ENCODE measurements at places on chromosomes 1 and 21.

DNA sequence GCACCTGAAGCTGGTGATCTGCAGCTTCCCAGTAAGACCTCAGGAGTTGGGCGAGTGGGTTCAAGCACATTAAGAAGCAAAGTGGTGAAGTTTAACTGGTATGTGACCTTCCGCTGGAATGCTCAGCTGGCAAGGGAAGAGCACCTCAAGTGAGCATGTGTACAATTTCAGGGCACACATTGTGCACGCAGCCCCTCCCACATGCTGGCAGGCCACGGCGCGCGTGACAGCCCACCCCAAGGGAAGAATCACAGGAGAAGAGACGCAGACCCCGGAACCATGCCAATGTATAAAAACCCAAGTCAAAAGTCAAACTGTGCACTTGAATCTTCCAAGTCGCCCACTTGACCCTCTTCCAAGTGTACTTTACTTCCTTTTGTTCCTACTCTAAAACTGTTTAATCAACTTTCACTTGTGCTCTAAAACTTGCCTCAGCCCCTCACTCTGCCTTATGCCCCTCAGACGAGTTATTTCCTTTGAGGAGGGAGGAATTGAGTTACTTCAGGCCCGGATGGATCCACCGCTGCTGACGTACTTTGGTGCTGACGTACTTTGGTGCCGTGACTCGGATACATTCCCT, 20.0 kb downstream of the LRRC3 start:
- no peak for DNase-seq

DNA sequence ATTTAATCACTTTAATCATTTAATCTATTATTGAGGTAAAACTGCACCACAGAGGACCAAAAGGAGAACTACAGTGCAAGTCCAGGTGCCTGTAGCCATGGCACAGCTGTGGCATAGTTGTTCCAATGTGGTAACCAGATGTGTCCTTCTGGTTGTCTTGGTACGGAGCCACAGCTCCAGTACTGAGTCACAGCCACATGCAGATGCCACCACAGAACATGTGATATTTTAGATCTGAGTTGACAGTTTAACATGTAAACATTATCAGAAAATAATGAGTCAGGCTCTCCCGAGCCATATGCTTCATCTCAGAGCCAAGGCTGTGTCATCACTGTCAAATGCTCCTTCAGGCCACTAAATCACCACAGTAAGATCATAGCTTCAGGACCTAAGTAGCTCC, 56.4 kb upstream of the RGS7 start:
- no peak for DNase-seq

DNA sequence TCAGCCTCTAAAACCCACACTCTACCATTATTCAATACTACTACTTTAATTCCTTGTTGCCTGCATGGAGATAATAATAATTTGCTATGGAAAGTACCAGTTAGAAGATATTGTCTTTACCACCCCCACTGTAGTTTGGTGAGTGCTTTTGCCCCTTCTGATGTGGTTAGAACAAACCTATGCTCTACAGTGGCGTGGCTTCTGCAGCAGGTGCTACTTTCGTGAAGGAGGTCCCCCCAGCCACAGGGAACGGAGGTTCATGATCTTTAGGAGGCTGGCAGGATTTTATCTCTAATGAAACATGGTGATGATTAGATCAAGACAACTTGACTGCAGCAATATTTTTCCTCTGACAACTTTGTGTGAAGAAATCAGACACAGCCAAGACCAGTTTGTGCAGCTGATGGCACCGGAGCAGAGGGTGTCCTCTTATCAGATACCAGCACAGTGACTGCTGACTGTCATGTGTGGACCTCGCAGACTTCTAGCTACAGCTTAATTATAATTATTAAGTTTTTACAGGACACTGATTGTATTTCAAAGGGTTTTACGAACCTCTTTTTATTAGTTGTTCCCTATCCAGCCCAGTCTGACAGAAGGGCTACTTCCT, 10.7 kb upstream of the TCHH start:
- DNase-seq, result no peak

GRCh38 chr1:152739841-152740240, 18.0 kb upstream of the KPRP start:
- no peak for DNase-seq

DNA sequence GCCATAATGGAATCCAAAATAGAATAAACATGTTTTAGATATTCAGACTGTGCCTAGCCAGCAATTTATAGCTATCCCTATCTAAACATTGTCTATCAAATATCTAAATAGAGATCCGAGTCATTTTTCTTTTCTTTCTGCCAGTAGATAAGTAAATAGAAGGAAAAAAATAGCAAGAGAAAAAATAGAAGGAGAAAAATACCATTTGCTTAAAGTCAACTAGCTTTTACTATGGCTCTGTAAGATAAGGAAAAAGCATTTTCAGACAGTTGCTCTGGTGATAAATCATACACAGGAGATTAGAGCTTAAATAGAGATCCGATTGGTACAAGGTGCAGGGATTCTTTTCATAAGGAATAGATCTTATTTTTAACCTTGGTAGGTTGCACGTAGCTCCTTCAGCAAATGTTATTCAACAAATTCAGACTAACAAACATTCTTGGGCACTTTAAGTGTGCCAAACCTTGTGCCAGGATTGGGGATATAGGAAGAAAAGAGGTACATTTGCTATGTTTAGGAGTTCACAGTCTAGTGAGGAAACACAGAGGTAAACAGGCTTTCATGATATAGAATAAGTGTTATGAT, 70.1 kb upstream of the CCDC190 start:
- DNase-seq, result no peak

DNA sequence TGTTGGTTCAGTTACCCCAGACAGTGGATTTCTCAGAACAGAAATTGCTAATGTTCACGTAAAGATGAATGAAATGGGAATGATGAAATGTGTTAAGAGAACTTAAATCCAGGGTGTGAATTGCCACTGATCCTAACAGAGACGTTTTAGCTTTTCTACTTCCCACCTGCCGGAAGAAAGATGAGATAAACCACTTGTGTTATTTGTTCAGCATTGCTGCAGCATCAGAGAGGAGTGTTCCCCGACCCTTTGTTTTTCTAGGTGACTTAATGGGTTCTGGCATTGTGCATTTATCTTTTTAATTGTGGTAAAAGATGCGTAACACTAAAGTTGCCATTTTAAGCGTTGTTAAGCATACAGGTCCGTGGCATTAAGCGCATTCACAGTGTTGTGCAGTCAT, 122.3 kb downstream of the GALNT2 start:
- DNase-seq, result no peak

GRCh38 chr1:244450597-244451538, 841 bp downstream of the ADSS2 start:
- DNase-seq, result peak; percentile 24

GRCh38 chr1:204224655-204225054, 10.9 kb upstream of the GOLT1A start:
- no peak for DNase-seq

- DNase-seq, result no peak
Measured at GRCh38 chr1:183370399-183371058, 47.7 kb downstream of the NMNAT2 start.

DNA sequence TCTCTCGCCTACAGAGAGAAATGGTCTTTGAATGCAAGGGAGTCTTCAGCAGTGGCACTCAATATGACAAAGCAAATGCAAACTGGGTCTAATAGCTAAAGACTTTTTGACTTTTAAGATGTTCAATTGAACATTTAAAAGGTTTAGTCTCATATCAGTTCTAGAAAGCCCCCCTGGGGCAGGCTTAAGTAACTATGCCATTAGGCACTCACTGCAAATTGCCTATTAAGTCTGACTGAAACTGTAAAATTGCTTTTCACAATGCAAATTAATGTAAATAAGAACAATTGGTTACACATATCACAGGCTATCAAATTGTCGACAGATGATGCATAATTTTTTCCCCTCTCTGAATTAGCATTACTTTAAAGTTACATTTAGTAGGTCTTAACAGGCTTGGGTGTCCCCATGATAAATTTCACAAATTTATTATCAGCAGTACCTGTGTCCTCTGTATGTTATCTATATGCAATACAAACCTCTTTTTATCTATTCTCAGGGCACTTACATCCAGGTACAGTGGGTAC, 329.1 kb downstream of the LRRIQ3 start:
- no peak for DNase-seq

- DNase-seq, result no peak
Measured at GRCh38 chr1:55650444-55650843, 435.3 kb upstream of the USP24 start.

DNA sequence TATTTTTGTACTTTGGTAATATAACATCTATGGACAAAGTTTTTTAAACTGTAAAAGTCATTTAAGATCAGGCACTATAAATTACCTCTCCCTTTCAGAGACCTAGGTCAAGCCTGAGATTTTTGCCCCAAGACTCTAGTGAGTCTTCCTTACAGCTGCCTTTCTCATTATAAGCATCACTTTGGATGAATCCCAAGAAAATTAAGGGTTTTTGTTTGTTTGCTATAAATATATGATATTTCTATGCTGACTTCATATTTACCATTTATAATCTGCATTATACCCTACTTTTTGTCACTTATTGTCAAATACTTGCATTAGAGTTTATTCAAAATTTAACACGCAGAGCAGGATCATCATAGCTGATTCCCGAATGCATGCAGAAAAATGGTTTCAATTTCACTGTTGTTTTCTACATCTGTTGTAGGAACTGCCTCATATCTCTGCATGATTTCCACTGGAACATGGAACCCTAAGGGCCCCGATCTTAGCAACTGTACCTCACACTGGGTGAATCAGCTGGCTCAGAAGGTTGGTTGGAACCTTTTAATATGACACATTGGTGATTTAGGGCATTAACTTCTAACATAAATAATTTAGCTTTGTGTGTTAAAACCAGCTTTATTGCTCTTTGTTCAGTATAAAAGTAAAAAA, 150.0 kb downstream of the ADGRL2 start:
- DNase-seq, result peak; percentile 67

GRCh38 chr1:235838021-235838420, 28.7 kb downstream of the LYST start:
- no peak for DNase-seq

DNA sequence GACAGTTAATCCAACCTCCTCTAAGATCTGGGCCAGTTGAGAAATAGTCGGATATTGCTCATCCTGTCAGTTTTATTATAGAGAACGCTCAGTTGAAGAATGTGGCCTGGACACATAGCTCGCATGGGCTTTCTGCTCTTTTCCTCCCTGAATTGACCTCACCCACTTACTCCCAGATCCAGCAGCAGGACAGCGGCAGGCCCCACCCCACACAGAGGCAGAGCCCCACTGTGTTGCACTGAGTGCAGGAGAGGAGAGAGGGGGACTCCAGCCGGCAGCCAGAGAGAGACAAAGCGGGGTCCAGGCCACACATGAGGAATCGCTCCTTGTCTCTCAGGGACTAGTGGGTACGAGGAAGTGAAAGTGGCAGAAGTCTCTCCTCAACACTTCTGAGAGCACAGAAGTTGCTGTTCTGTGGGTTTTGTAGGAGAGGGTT, 78.6 kb downstream of the LAMC1 start:
- no peak for DNase-seq

DNA sequence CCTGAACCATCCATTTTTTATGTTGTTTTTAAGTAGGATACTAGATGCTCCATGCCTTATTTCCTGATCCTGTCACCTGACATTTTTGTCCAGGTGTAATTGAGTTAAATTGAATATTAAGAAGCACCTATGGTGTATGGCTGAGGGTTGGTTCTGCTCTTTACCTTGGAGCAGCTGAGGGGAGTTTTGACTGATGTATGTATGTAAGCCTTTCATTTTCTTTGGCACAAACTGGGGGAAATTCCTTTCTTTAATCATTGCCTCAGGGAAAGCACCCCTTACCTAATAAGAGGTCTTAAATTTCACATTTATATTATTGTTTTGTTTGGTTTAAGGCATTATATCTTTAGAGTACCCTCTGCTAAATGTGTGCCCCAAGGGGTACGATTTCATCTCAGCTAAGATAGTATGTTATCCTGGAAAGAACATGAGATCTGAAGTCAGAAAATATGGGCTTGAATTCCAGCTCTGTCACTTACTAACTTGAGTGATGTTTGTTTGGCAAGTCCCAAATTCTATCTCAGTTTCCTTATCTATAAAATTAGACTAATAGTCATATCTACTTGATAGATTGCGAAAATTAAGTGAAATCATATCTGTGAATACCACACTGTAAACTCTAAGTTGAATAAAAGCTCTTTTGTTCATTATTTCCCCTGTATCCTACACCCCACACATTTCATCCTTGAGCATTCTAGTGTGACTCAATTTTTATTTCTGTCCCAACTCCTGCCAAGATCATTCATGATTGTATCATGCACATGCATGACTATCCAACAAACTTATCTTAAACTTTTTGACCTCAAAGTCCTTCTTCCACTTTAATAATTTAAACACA, 57.7 kb upstream of the NUF2 start:
- DNase-seq, result no peak

GRCh38 chr1:201631037-201631436, 92.1 kb downstream of the NAV1 start:
- DNase-seq, result no peak

Measured in NCI-H2171 treated with DMSO at 0.1 percent for 48 hours (cell line).